Skin of body (tissue), 3 donors: ENCODE measurements at places on chromosomes 5 and 9. TPM values are rescaled to one million over a fixed set of nuclear protein-coding genes. Genes with fewer than 3 reads are reported as not detected.

- no peak for DNase-seq
Observed at GRCh38 chr5:142202282-142202681, 93.7 kb downstream of the NDFIP1 start.

DNA sequence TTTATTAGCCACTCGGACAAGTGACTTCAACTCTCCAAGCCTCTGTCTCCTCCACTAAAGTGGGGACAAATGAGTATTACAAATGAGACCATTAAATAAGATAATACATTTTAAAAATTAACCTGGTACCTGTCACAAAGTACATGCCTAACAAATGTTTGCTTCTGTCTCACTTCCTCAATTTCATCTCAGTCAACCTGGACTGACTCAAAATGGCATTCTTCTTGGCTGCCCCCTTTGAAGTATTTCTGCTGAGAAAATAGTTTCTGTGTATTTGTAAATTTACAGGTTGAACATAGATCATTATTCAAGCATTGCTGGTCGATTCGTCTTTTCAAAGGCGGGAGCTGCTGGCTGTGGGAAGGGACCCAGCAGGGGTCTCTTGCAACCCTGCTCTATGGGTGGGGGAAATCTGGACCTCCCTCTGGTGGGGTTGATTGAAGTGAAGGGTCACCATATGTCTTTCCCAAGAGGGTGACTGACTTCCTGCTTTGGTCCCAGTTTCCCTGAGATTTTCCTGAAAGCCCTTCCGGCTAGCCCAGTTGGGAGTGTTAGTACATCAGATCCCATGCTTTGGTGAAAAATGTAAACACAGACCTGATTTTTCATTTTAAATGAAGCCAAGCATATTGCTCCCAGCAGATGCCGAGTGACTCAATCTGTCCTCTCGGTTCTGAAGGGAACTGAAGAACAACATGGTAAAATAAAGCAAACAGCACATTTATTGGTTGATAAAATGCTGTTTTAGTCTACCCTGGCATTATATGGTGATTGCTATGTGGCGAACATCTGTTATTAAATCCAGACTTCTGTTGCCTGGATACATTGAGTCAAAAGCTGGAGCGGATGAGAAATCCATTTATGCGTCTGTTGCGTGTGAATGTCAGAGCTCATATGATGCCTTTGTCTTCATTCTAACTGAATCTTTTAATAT is 73.0 kb downstream of the KCNIP1 start:
- peak; percentile 55 for DNase-seq

DNA sequence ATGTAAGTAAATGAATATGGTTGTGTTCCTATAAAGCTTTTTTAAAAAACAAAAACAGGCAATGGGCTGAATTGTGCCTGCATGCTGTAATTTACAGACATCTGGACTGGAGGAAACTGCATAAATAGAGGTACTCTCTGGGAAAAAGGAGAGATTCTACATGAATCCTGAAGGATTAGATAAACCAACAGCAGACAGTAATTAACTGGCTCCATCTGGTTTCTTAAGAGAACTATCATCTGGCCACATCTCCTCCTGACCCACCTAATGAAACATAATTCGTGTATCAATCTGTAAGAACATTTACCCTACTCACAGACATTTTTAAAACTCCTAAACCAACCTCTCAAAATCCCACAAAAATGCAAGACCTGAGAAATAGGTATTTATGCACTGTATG is 528.1 kb upstream of the ST8SIA4 start:
- DNase-seq: no peak

GRCh38 chr9:124652615-124653393 is 118.3 kb downstream of the NR6A1 start:
- no peak for DNase-seq

GRCh38 chr9:15289603-15290002 is 17.4 kb downstream of the TTC39B start:
- no peak for DNase-seq

GRCh38 chr9:615756-616155 is 225.7 kb upstream of the DMRT1 start:
- no peak for DNase-seq

DNA sequence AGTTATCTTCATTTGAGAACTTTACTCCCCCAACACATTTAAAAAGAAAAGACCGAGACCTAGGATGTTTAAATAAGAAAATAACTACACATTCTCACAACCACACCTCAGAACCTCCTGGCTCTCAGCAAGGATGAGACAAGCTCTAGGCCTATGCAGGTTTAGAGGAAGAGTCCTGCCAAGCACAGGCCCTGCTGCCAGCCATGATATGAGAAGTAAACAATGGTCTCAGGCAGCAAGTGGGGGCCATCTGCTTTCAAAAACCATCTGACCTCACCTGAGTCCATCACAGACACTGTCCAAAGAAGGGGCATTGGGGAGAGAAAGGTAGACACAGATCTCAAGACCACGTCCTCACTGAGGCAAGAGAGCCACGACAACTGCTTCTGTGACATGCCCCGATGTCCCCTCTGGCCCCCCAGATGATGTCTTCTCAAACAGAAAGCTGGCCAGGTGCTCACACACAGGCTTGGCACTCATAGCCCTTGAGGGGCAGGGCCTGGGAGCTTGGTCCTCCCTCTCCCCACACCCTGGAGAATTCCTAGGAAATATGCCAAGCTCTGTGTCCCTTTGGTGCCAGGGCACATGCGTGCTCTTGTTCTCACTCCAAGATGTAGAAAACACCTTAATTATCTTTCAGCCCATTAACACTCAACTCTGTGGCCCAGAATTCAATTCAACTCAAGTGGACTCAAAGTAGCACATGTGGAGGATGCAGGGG is 150.4 kb downstream of the FSTL4 start:
- DNase-seq: no peak

GRCh38 chr5:96660971-96661854 is 963 bp upstream of the CAST start:
- DNase-seq: peak; percentile 46

DNA sequence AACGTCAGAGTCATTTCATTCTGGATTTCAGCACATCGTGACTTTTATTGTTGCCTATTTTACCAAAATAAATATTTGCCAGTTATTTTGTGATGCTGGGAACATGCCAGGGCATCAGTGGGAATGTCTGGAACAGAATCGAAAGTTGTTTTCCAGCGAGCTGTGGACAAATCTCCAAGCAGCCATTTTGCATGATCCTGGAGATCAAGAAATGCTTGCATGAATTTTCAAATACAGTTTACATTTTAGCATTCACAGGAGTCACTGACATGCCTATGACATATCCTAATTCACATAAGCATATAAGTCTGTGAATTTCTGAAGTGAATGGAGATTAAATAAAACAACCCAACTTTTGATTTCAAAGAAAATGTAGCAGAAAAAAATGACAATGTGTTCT is 119.4 kb downstream of the VCAN start:
- no peak for DNase-seq

- DNase-seq: no peak
Observed at GRCh38 chr5:1033606-1034420, 25.2 kb downstream of the NKD2 start.

- no peak for DNase-seq
Observed at GRCh38 chr9:130500340-130501180, 55.8 kb downstream of the ASS1 start.

GRCh38 chr5:159021901-159022556 is 77.7 kb downstream of the EBF1 start:
- DNase-seq: peak; percentile 54

DNA sequence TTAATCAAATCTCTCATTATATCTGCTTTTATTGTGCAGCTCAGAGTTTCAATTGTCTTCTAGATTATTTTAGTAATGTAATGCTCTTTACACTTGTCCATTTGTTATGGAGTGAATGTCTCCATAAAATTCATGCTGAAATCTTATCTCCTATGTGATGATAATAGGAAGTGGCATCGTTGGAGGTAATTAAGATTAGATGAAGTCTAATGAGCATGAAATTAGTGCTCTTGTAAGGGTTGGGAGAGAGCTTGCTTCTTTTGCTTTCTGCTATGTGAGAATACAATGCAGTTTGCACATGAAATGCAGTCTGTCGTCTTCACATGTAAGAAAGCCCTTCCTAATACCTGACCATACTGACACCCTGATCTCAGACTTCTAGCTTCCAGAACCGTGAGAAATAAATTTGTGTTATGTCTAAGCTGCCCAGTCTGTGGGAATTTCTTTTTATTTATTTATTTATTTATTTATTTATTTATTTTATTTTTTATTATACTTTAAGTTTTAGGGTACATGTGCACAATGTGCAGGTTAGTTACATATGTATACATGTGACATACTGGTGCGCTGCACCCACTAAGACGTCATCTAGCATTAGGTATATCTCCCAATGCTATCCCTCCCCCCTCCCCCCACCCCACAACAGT is 1399.2 kb upstream of the CDH6 start:
- no peak for DNase-seq

DNA sequence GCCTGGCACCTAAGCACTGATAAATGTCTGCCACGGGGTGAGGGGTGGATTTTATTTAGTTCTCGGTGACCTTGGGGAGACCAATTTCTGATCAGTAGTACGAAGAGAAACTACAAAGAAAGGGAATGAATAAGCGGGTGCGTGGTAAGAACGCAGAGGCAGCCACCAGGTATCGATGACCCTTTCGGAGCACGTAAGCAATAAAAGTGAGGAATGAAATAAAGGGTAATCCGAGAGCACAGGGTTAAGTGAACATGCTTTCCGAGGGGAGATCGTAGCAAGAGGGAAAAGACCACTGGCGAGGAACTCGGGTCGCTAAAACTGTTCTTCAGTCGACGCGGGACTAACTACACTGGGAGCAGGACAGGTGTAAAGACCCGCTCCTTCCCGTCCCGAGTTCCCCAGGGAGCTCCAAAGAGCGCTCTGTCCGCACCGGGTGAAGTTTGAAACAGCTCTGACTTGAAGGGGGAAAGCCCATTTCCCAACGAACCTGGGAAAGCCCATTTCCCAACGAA is 1.1 kb downstream of the ELOVL7 start:
- DNase-seq: no peak

DNA sequence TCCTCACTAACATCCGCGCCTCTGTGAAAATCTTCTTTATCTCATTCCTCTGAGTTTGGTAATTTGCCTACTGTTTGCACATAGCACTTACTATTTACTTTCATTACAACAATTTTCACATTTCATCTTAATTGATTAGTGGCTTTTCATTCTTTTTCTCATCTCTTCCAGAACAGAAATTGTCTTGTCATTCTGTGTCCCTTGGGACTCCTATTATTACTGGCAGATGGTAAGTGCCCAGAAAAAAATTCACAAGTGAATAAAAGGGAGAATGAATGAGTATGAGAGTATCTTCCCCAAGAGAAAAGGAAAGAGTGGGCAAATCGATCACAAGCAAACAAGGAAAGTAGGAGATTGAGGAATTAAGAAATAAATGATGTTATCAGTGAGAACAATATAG is 876.1 kb downstream of the TLE4 start:
- no peak for DNase-seq

- DNase-seq: no peak
Observed at GRCh38 chr5:166617507-166617906, 1673.9 kb upstream of the WWC1 start.

GRCh38 chr5:116842514-116842961 is 267.9 kb upstream of the SEMA6A start:
- DNase-seq: no peak

GRCh38 chr9:98175028-98175569 is 17.3 kb downstream of the CORO2A start:
- no peak for DNase-seq

GRCh38 chr5:156920042-156920860 is 42.8 kb downstream of the TIMD4 start:
- DNase-seq: no peak

DNA sequence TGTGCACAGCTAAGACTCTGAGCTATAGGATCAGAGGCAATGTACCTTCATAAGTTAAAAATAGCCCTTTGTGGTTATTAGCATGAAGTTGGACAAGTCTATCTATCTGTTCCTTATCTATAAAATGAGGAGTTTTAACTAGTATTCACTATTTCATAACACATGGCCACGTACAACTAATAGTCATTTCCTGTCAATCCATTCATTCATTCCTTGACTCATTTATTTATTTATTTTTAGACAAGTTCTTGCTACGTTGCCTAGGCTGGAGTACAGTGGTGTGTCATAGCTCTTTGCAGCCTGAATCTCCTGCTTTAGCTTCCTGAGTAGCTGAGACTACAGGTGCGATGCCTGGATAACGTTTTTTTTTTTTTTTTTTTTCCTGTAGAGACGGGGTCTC is 92.1 kb downstream of the NR3C1 start:
- DNase-seq: no peak

- no peak for DNase-seq
Observed at GRCh38 chr5:143010351-143010750, 240.2 kb downstream of the ARHGAP26 start.

DNA sequence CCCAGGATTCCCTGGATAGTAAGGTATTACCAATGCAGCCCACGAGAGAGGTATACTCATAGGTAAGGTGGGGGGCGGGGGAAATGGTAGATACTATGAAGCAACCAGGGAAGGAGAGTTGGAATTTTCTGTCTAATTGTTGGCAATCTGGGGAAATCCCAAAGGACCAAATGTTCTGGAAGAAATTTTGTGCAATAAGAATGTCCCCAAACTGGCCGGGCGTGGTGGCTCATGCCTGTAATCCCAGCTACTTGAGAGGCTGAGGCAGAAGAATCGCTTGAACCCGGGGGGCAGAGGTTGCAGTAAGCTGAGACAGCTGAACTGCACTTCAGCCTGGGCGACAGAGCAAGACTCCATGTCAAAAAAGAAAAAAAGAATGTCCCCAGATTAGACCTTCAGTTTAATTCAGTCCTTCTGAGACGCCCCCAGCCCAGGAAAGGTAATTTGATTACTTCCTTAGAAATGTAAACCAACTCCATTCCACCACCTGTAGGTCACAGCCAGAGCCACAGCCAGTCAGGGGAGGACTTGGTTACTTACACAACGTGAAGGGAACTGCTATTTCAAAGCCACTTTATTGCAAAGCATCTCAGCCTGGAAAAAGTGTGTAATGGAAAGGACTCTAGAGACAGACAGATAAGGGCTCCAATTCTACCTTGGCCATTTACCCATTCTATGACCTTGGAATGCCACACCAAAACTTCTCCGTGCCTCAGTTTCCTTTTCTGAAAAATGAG is 50.0 kb upstream of the KLF4 start:
- no peak for DNase-seq

Gene PCDHGA9
- 4.2 TPM for total RNA-seq

Gene ZNF879
- 4.6 TPM for total RNA-seq

Gene NMUR2
- 0.10 TPM for total RNA-seq

Gene PRELID1
- total RNA-seq: 42.8 TPM

Gene TRIM41
- 7.8 TPM for total RNA-seq
